A549 treated with CORT108297 at 1 μM for 4 hours (cell line): ENCODE measurements at places on chromosomes 3 and 15. TPM values are rescaled to one million over a fixed set of nuclear protein-coding genes. Genes with fewer than 3 reads are reported as not detected.

PLD1 gene
- 8.0 to 10.9 TPM (median 8.7 TPM) in 5 replicates for total RNA-seq

GUCA1C gene
- not detected in 5 replicates for total RNA-seq

FETUB gene
- total RNA-seq: 0.10 to 0.25 TPM (median 0.16 TPM) in 4 of 5 replicates, not detected in the other

WNT5A gene
- total RNA-seq: 0.76 to 1.2 TPM (median 0.95 TPM) in 5 replicates

SNX22 gene
- total RNA-seq: 0.59 to 0.96 TPM (median 0.89 TPM) in 5 replicates

GMNC gene
- not detected in 5 replicates for total RNA-seq

EIF4A2 gene
- total RNA-seq: 134 to 150 TPM (median 144 TPM) in 5 replicates

XRN1 gene
- total RNA-seq: 3.4 to 5.0 TPM (median 4.1 TPM) in 5 replicates

EXOG gene
- total RNA-seq: 8.7 to 17.6 TPM (median 9.8 TPM) in 5 replicates

RASL12 gene
- 0.06 to 0.16 TPM (median 0.12 TPM) in 5 replicates for total RNA-seq

GOLGA8H gene
- total RNA-seq: 1.8 to 3.1 TPM (median 2.9 TPM) in 5 replicates
